ENCODE measurements at places on chromosomes 16 and 17.

DNA sequence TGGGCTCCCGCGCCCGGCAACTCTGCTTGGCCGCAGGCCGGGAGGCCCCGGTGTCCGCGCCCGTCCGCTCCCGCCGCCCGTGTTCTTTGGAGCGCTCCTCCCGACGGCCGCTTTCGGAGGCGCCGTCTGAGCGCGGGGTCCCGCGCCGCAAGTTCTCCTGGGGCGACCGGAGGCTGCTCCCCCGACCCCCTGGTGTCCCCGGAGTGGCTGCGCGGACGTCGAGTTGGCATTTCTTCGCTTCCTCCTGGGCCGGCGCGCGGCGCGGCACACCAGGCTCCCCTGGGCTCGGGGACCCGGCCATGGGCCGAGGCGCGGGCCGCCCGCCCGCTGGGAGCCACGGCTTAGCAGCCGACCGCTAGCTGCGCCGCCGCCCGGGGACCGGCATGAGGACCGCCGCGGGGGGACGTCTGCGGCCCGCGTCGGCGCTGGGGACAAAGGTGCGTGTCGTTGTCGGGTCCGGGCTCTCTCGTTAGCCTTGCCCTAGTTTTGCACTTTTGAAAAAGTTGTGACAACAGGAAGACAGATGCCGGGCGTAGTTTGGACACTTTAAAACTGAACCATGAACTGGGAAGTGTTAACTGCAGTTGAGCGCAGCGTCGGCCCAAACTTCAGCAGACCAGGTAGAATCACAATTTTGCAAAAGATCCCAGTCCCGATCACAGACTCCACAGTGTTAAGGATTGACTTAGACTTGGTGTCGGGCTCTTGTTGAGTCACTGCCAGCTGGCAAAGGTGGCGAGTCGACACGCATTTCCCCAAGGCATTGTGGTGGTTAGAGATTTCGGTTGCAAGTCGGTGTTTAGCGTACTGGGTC, 700 bp downstream of the UBN1 start:
- peak; percentile 25 for DNase-seq

DNA sequence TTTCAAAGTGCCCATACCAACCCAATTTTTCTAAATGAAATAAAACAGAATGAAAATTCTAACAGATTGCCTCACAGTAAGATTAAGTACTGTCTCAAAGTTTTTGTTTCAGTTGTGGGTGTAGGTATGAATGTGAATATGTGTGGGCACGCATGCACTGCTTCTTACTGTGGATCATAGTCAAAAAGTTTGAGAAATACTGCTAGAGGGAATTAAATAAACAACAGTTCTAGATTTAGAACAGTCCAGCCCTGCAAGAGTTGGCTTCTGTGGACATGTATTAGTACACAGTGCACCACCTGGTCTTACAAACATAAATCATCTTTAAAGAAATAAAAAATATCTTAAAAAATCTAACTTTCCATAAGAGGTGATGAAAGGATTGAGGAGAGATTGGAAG, 8.4 kb downstream of the ZNF652 start:
- no peak for DNase-seq

DNA sequence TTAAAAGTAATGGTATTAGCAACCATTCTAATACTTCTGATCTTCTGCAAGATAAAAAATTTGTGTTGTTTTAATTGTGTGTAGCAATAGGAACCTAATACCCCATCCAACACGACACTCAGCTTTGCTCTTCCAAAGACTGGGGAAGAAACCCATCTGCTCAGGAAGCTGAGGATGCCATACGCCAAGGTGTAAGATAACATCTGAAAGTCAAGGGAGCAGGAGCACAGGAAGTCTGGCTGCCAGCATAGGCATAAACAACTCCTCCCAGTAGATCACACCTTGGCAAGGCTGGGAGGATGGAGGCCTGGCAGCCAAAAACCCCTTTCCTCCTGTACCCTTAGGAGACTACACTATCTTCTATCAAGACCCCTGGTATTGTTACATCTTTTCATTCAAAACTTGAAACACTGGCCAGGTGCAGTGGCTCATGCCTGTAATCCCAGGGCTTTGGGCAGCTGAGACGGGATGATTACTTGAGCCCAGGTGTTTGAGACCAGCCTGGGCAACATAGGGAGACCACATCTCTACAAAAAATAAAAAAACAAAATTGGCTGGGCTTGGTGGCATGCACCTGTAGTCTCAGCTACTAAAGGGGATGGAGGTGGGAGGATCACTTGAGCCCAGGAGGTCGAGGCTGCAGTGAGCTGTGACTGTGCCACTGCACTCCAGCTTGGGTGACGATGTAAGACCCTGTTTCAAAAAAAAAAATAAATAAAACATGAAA, 5.7 kb upstream of the SPHK1 start:
- DNase-seq = no peak

DNA sequence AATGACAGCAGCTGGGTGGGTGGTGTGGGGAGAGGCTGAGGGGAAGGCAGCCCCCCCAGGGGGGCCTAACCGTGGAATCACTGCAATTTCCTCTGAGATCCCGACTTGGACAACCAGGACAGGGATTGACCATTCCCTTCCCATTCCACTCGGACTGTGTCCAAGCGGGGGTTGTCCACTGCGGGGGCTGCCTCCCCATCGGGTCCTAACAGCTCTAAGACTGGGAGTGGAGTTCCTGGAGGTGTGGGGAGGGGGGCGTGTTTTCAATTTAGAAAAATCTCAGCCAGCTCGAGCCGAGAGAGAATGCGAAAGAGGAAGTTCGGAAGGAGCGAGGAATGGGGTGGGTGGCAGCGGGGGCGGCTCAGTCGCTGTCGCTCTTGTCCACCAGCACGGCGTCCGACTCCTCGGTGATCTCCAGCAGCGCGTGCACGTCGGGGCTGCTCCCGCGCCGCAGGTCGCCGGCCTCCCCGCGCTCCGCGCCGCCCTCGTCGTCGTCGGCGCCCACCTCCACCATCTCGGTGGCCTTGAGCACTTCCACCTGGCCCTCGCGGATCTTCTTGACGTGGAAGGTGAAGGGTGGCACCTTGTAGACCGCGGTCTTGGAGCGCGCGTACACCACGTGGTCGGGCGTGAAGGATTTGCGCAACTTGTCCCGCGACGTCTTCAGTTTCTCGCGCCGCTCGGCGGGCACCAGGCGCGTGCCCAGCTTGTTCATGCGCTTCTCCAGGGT, 16.2 kb upstream of the STAT3 start:
- DNase-seq = no peak

GRCh38 chr17:68103148-68103547, 67.6 kb downstream of the KPNA2 start:
- no peak for DNase-seq

DNA sequence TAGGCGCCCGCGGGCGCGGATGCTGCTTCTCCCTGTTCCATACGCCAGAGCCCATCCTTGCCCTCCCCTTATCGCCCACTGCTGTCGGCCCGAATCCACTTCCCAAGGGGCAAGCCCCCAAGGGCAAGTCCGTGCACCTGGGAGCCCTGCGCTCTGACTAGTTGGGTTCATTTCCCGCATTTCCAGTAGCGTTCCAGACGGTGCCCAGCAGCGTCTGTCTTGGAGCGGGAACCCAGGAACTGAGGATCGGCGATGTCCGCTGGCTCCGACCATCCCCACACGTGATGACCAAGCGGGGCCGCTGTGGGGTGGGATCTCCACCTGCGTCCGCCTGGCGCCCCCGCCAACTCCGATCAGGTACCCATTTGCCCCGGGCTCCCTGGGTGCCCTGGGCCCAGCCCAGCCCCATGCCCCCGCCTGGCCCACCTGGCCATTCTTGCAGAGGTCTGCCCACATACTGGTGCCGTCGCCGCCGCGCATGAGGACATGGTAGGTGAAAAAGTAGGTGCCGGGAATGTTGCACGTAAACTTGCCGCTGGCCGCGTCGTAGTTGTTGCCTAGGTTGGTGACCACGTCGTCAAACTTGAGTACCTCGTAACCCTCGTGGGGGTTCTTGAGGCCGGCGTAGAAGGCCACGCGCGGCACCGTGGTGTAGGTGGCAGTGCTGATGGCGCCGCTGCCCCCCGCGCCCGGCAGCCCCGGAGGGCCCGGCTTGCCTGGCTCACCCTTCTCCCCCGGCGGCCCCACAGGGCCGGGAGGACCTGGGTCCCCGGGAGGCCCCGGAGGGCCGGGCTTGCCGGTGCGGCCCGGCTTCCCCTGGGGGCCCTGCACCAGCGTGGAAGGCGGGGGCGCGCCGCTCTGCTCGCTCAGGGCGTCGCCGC, 837 bp downstream of the C1QL1 start:
- DNase-seq = no peak

GRCh38 chr16:89052890-89053724, 40.5 kb upstream of the ACSF3 start:
- no peak for DNase-seq

DNA sequence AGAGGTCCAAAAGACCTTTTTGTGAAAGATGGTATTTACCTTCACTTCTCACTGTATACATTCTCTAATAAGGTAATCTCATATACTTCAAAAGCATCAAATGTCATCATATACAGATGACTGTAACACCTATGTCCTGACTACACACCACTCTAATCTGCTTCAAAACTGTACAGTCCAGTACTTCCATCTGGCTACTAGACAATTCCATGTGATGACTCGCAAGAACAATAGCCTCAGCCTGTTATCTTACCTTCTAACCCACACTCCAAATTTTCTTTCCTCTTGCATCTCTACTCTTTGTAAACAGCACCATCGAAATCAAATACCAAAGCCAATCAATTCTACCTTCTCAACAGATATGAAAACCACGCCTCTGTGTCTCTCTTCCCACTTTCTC, 24.1 kb downstream of the MYO1D start:
- no peak for DNase-seq

GRCh38 chr17:27264068-27264812, 29.7 kb upstream of the WSB1 start:
- no peak for DNase-seq

Data from activated T-helper 1 cell treated with anti-CD3 and anti-CD28 coated beads, Interleukin-2, amount 50 U/mL, for 16 hours (primary cell).